NCI-H460 (cell line): ENCODE measurements at places on chromosomes 2 and 18.

DNA sequence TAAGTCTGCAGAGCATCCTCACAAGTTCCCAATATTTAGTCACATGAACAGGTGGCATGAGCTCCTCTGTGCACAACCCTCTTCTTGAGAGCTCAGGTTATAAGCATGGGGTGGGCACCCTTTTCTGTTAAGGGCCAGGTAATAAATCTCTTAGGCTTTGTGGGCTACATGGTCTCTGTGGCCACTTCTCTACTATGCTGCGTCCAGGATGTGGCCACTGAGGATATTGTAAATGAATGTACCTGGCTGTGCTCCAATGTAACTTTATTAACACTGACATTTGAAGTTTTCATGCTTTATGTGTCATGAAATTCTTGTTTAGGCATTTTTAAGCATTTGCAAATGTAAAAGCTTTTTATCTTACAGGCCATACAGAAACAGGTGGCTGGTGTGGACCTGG lies 116.8 kb upstream of the ST6GAL2 start:
- DNase-seq, result no peak

GRCh38 chr2:216960671-216961268 lies 100.9 kb upstream of the TNP1 start:
- DNase-seq, result no peak

GRCh38 chr2:26076001-26076587 lies 42.2 kb downstream of the RAB10 start:
- no peak for DNase-seq

DNA sequence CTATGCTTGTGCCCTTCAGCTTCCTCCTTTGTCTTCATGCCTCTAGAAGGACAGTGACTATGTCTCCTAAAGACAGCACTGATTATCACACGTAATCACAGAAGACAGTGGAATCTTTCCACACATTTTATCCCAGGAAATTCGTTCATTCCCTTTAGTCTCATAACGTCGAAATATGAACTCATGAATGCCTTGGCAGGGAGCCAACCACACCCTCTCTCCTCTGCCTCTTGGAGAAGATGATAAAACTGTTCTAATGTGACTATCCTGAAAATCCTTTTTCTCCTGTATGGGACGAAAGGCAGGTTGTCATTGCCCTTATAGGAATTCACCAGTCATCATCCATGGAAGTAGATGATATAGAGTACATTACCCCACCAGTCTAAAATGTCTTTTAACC lies 726.6 kb upstream of the FANCL start:
- DNase-seq, result no peak

DNA sequence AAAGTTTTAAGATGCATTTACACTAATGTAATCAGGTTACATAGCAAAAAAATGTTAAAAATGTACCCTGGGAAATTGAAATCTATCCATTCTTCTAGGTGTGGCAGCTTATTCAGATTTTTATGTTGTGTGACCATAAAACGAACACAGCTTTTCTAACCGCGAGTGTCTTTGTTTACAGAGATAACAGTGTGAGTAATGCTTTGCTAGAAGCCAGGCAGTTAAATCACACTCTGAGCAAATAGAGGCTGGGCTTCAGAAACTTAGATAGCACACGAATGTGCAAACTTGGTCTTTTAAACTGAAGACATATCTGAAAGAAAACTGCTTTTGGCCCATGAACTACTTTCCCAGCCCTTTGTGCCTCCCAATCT lies 116.1 kb downstream of the SPTBN1 start:
- DNase-seq, result peak; percentile 90

GRCh38 chr18:13258921-13259320 lies 40.4 kb downstream of the LDLRAD4 start:
- no peak for DNase-seq

DNA sequence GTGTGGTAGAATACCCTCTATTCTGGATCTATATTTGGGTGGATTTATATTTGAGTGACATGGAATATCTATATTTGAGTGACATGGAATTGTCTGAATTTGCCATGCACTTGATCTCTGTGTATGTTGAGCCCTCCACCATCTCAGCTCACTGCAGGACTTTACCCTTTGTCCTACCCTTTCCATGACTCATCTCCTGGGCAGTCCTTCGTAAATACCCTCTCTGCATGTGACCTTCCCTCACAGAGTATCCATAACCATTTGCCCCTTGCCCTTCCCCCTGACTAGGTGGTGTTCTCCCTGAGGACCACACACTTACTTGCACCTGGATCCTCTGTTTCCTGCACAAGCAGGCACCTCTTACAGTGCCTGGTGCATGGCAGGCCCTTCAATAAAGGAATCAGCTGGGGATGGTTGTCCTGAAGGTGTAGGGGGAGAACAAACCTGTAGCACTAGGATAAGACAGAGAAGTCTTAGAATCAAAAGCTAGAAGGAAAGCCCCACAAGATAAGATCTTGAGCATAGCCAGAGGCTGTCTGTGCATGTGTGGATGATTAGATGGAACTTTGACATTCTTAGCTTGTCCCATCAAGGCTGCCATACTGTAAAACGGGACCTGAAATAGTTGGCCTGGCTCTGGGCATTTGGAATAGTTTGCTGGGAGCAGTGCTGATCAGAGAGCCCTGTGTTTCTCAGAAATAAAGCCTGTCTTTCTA lies 230.4 kb downstream of the FHOD3 start:
- no peak for DNase-seq

DNA sequence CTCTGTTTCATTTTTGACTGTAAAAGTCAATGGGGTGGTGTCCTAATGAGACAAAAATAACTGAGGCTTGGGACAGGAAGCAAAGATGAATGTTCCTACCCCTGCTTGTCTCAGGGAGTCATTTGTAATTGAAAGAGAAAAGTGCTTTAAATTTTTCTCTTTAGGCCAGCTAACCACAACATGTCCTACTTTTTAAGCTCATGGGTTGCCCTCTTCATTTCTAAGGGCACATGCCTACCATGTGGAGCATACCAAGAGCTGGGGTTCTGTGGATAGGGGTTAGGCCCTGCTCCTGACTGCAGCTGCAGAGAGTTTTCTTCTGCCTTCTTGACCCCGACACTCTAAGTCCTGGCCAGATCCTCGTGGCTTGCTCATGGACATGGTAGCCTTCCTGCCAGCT lies 96.8 kb upstream of the ARL4C start:
- no peak for DNase-seq

DNA sequence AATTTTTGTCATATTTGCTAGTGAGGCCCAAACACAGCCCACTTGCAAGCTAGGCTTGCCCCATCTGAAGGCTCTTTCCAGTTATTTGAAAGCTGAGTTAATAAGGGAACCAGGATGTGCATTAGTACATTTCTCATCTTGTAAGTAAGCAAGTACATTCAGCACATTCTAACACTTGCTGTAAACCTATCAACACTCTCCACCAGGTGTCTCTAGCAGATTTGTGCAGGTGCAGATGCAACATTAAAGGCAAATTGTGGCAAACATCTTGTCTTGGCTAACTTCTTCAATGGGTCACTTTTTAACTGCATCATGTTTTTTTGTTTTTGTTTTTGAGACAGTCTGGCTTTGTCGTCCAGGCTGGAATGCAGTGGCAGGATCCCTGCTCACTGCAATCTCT lies 25.3 kb upstream of the MFSD6 start:
- peak; percentile 48 for DNase-seq

DNA sequence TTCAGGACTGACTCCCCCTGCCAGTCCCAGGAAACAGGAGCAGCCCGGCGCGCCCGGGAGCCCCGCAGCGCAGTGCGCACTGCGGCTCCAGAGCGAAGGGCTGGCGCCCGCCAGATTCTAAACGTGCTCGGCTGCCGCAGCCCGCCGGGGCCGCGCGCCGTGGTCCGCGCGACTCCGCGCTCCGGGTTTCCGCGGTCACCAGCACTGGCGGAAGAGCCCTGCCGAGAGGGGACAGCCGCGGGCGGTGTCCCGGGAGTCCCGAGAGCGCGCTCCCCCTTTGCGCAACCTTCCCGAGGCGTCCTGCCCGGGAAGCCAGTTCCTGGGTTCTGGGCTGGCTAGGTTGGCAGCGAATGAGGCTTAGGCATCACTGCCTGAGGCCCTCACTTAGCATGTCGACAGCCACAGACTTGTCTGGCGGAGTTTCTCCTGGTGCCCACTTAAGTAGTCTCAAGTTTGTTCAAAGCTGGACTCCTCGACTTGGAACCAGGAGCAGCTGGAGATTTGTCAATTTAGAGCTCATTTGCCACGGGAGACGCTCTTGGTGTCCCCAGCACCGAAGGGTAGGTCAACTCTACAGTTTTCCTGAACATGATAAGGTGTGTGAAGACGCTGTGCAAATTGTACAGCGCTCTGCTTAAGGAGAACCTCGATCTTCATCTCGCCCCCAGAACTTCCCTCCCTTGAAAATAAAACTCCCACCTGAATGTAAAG lies 1.5 kb upstream of the VSNL1 start:
- DNase-seq, result no peak

DNA sequence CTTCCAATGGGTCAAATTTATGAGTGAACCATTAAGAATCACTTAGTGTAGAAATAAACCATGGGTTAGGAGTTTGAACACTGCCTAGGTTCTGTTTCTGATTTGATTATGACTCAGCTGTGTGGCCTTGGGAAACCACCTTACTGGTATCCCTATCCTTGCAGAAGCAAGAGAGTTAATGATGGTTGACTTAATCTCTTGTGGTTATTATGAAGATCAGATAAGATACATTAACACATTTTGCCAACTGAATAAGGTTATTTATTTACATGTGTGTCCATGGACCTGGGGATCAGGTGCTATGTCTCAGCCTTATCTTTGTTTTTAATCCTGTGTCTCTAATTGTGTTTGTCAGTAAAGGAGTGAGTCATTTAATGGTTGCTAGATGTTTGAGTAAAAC lies 5.4 kb upstream of the KCNJ13 start:
- DNase-seq, result no peak

GRCh38 chr2:195985741-195986140 lies 82.9 kb downstream of the DNAH7 start:
- no peak for DNase-seq

GRCh38 chr2:39154944-39155343 lies 34.1 kb upstream of the SOS1 start:
- no peak for DNase-seq

GRCh38 chr18:12837747-12838146 lies 46.3 kb downstream of the PTPN2 start:
- no peak for DNase-seq

DNA sequence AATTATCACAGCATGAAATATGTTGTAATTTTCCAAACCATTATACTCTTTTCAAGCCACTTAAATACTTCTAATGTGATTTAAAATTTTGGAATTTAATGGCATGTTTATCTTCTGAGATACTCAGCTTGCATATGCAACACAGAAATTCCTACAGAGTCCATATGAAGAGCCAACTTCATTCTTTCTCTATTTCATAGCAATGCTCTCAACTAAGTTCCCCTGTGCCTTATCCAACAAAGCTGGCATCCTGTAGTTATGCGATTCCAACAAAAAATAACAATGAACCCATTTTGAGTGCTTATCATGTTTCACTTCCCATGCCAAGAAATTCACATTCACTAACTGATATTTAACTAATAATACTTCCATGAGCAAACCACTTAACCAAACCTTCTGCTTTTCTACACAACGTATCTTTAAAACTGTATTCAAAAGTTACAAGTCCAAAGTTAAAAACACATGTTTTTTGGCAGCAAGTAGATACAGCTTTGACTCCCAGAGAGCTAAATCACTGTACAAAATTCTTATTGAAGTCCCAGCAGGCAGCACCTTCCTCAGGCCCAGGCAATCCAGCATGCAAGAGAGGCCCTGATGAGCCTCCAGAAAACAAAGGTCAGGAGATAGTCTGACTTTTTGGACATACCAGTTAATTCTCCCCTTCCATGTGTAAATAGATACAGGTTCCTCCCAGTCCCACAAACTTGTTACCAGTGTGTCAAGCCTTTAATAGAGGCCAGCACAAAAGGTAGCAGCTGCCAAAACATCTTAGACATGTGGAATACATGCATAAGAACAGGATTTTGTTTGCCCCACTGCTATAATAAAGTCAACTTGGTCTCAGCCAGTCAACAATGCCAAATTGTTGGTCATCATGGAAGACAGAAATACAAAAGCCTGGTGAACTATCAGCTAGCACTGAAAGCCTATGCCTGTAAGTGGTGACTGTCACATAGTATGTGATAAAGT lies 113.1 kb upstream of the WDR75 start:
- DNase-seq, result no peak

DNA sequence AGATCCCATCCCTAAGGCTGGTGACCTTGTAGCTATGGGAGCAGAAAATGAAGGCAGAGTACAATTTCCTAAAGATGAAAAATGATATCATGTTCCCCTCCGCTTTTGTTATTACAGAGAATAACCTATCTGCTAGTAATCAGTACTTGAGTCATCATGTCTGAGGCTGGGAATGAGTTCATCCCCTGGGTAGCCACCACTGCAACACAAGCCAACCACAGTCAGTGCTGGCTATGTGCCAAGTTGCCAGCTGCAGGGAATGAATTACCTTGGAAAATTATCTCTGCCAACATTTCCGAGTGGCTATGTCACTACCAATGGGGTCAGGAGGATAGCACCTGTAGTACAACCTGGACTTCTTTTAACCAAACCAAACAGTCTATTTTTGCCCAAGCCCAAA lies 1094.7 kb upstream of the DDX18 start:
- DNase-seq, result no peak

DNA sequence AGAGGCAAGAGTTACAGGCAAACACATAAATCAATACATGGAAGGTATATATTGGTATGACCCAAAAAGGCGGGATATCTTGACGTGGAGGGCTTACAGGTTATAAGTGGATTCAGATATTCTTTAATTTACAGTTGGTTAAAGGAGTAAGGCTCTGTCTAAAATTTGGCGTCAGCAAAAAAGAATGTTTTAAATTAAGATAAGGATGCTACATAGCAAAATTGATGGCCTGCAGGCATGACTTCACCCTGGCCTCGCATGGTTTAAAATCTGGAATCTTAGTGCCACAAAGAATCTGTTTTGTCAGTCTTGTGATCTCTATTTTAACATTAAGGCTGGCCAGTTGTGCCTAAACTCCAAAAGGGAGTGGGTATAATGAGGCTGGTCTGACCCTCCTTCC lies 58.4 kb upstream of the REL start:
- no peak for DNase-seq

- no peak for DNase-seq
Observed at GRCh38 chr2:237182422-237183123, 96.9 kb downstream of the COPS8 start.

DNA sequence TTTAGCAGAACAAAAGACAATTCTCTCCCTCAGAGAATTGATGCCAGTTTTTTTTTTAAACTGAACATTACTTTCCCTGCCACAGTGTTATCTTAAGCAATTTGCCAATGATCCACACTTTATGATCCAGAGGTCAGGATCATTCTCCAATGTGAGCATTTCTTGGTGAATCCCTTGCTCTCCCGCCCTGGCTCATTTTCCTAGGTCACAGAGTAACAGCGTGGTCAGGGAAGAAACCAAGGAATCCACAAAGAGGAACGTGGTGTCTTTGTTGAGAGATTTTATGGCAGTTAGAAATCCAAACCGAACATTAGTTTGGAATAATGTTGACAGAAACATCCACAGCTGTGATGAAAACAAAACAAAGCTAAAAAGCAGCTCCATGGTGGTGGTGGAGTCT lies 250.3 kb downstream of the TTC32 start:
- DNase-seq, result no peak
